ENCODE measurements at places on chromosomes 13 and 19.

DNA sequence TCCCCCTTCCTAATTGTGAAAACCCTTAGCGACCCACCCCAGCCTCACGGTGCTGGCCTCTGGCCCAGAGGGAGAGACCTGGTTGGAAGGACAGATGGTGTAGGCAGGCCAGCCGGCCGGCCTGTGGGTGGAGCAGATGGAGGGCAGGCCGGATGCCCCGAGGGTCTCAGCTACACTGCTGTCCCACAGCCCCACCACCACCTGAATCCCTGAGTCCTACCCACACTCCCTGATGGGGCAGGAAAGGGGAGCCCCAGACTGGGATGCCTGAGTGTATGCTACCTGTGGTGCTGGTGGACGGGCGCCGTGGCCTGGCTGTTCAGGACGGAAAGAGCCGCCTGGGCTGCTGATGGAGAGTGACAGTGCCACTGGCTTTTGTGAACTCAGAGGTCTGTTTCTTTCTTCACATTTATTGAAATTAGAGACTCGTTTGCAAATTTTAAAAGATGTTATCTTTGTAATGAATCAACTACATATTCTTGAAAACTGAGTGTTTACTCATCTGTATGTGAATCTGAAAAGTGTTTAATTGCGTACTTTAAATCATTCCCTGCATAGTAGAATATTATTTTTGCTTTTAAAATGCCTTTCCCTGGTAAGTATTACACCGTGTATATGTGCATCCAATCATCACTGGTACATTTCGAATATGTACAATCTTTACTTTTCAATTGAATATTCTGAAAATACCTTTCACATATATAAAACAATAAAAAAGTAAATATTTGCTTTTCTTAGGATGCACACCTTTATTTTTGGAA lies 35.7 kb downstream of the TFDP1 start:
- DNase-seq, result no peak

GRCh38 chr13:101838323-101838722 lies 385.8 kb downstream of the ITGBL1 start:
- no peak for DNase-seq

DNA sequence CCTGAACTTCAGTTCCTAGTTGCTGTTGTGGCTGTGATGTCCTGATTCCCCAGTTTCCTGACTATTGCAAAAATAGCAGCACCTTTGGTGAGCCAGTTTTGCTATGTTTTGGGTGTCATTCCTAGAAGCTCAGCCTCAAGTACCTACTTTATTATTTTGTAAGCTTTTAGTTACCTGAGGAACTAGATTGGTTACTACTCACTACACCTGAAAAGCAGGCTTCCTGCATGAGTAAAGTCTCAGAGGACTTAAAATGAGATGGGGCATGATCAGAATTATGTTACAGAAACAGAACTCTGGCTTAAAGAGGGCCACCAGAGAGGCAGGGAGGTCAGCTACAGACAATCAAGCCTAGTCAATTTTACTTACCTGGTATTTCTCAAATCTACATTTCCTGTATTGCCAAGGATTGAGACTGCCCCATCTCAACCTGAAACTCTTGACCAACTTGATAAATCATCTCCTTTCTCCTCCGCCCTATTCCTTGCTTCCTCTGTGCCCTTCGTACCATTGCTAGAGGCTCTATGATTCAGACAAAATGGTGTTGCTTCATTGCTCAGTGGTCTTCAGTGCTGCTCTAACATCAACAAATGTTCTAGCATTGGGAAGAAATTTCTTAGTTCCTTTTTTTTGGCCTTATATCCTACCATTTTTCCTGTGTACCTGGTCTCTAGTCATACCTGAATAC lies 58.9 kb downstream of the RAP2A start:
- DNase-seq, result no peak

DNA sequence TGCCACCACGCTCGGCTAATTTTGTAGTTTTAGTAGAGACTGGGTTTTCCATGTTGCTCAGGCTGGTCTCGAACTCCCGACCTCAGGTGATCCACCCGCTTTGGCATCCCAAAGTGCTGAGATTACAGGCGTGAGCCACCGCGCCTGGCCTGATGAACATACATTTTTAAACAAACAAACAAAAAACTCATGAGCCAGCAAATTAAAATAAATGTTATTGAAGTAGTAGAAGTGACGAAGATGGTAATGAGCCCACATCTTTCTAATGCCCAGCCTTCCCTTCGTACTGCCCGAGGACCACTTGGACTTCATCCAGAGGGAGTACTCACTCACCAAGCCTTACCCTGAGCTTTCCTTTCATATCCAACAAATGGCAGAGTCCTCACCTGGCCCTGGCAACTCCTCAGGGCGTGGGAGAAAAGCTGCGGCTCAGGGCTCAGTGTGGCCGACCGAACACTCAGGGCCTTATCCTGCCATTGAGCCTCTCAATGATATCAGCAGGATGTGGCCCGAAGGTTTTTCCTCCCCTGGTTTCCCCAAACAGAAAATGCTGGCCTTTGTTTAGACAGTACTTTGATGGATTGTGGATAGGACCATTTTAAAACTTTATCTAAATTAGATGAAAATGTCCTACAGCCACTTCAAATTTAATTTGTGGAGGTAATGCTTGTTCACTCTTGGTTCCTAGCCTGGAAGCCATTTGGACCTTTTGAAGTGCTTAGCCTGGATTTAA lies 22.8 kb upstream of the ABCC4 start:
- no peak for DNase-seq

- DNase-seq, result no peak
Observed at GRCh38 chr13:94454906-94455305, 24.6 kb downstream of the DCT start.

GRCh38 chr13:32134241-32135055 lies 102.9 kb downstream of the FRY start:
- DNase-seq, result no peak

- DNase-seq, result no peak
Observed at GRCh38 chr13:20824762-20825476, 51.2 kb upstream of the EEF1AKMT1 start.

DNA sequence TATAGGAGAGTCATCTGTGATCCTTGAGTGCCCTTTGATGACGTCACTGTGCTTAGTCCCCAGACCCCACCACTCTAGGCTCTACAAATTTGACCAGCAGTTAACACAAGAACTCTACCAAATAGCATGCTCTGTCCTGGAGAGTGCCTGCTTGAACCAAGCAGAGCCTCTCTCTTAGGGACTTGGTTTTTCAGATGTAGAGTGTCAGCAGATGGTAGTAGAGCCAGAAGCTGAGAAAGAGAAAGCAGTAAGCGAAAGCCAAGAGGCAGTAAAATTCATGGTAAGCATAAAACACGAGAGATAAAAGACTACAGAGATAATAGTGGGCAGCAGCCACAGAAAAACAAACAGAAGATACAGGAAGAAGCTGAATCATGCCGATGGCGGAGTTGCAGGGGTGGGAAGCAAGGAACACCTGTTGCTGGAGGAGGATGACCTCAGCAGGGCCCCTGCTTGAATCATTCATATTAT lies 193.3 kb downstream of the SLC7A1 start:
- no peak for DNase-seq

GRCh38 chr13:26155568-26155967 lies 66.5 kb downstream of the RNF6 start:
- DNase-seq, result no peak

GRCh38 chr19:50325310-50326100 lies 3.7 kb downstream of the KCNC3 start:
- peak; percentile 89 for DNase-seq

DNA sequence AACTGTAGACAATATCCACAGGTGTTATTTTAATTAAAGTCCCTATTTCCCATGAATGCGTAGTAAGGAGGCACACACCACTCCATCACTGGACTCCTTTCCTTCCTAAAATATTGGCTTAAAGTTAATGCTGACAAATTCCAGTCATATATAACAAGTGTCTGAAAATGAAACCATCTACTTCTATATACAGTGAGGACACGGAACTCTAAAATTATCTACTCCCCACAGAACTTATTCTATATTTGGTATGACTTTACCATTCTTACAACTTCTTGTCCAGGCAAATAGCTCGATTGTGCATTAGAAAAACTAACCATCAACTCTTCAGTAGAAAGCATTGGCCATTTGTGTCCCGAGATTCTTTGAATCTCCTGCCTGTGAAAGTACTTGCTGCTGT lies 1560.2 kb downstream of the EFNB2 start:
- no peak for DNase-seq

DNA sequence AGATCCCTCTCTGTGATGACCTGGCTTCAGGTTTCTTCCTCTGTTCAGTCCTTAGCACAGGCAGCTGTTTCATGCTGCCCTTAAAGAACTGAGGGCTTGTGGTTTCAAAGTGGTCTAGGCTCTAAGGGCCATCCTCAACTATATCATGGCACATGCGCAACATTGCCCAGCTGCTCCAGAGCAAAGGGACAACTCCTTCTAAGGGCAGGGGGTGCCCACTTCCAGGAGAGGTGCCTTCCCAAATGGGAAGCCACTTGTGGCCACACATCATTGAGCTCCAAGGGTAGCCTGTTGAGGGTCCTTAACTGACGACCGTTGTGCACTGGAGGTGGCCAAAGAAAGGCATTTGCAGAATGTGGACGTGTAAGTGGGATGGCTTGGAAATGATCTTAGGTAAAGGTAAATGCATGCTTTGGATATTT lies 7.3 kb downstream of the GPR183 start:
- no peak for DNase-seq

DNA sequence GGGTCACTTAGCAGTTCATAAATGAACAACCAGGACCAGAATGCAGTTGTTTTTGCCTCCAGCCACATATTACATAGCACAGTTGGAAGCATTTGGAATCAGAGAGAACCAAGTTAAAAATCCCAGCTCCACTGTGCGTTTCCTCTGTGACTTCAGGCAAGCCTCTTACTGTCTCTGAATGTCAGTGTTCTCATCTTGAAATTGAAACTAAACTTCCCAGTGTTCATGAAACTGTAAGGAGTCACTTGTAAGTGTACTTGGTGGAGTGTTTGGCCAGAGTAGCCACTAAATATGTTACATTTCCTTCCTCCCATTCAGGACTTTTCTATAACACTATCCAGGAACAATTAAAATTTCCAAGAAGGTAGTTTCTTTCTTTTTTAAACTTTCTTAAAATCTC lies 276.8 kb downstream of the KCNRG start:
- no peak for DNase-seq

DNA sequence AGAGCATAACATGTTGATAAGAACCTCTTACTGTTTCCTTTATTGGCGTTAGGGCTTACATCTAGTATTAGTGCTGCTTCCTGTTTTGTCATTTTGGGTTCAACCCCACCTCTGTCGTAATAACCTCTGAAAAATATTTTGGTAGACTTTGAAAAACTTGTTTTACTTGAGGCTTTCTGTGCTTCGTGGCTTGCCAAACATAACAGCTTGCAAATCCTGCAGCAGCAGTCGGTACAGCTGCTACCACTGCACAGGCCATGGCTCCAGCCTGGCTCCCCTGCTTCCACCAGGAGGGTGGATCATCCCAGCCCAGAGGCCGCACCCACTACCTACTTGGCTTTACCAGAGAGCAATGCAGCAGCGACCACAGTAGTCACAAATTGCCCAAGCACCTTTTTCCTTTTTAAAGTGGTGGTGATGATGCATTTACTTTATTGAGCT lies 11.8 kb upstream of the CEACAM4 start:
- no peak for DNase-seq

- no peak for DNase-seq
Observed at GRCh38 chr13:74052402-74052928, 81.7 kb downstream of the KLF12 start.

GRCh38 chr13:73428706-73429105 lies 369.9 kb downstream of the KLF5 start:
- no peak for DNase-seq

- DNase-seq, result no peak
Observed at GRCh38 chr19:28388988-28389387, 824.0 kb downstream of the UQCRFS1 start.

DNA sequence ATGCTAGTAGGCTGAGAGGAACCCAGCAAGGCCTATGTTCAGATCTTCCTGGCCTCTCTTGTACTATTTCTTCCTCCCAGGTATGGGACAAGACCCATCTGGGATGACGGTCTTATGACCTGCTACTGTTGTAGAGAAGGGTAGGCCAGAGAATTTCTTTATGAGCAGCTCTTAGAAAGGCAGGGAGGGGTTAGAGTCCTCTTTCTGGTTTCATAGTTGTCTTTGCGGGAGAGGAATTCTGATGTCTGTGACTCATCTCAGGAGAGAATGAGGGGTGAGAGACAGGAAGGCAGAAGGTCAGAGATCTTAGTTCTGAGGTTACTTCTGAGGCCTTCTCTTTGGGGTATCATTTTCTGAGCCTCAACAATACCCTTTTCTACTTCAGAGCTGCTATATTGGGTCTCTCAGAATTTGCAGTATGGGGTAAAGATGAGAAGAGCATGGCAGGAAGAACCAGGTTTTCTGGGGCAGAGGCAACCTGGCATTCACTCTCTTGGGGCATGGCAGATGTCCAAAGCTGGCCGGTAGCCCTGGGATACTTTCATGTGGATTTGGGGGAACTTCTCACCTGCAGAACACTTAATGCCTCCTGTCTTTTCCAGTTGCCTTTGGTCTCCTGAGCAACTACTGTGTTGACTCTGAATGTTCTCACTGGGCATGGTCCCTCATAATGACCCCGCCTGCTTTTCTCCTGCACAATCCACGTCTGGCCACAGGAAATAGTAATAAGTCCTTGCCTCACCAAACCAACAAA lies 154.4 kb downstream of the GGACT start:
- DNase-seq, result no peak

DNA sequence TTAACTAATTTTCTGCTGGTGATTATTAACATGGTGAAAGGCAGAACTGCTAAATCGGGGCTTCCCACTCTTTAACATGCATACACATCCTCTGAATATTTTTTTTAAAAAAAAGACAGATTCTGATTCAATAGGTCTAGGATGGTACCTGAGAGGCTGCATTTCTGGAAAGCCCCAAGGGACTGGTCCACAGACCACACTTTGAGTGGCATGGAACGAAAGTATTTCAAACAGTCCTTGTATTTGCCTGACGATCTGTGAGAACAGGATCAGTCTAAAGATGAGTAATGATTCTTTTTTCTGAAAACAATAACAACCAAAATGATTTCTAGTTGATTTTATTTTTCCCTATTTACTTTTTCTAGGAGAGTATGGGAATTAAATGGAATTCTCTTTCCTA lies 16.7 kb upstream of the SPART start:
- DNase-seq, result no peak

- peak; percentile 35 for DNase-seq
Observed at GRCh38 chr13:26184791-26185250, 37.3 kb downstream of the RNF6 start.

Measured in activated B cell treated with CpG ODN at 0.5 μM for 24 hours (primary cell).